ENCODE measurements at places on chromosomes 1 and 21. TPM values are rescaled to one million over a fixed set of nuclear protein-coding genes. Genes with fewer than 3 reads are reported as not detected.

DNA sequence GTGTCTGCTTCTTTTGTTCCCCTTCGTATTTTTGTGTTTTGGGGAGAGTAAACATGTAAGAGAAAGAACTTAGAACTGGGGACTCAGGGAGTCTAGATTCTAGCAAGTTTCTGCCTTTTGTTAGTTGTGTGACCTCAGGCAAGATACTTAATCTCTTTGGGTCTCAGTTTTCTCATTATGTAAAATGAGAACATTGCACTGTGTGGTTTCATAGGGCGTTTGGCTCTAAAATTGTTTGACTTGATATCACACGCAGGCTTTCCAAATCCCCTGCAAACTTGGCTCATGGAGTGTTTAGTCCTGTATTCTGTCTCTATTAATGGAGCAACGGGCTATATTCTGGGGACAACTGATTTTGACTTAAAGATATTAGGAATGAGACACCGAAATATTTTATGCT is 57.7 kb downstream of the NTNG1 start:
- no peak for DNase-seq

DNA sequence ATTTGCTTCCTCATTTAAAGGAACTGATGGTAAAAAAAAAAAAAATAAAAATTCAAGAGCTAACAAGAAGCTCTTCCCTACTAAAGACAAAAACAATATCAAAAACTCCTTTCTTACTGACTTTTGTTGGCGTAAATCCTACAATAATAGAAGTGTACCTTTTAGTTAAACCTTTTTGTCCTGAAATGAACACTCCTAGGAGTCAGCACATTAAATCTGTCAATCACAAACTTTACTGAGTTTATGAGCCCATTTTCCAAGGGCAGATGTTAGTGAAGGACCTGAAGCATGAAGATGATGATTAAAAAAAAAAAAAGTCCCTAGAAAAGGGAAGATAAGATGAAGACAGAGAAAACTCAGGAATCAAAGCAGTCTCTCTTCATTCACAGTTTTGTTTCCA is 22.6 kb upstream of the DDX59 start:
- no peak for DNase-seq

DNA sequence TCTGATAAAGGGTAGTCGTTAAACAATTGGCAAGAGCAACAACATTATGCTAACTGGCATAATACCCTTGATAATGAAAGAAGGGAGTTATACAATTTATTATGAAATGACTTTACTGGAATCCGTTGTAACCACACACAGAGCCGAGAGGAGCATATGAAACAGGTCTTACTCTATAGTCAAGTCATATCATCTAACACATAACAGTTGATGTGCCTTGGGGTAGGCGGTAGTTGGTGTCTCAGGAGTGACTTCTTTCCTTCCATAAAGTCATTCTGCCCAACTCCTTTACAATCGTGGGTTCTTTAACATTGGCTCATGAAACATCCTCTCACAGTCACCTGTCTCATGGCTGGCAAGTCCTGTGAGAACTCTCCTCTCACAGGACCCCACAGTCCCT is 225.2 kb downstream of the LTN1 start:
- DNase-seq: no peak

- DNase-seq: no peak
Observed at GRCh38 chr1:34927316-34927715, 2.1 kb downstream of the DLGAP3 start.

GRCh38 chr1:220690140-220691052 is at the start of gene C1orf115:
Gene C1orf115 (plus strand): TSS chr1:220690363. CDS start chr1:220690403, 40 bp downstream.
- peak; percentile 83 for DNase-seq

DNA sequence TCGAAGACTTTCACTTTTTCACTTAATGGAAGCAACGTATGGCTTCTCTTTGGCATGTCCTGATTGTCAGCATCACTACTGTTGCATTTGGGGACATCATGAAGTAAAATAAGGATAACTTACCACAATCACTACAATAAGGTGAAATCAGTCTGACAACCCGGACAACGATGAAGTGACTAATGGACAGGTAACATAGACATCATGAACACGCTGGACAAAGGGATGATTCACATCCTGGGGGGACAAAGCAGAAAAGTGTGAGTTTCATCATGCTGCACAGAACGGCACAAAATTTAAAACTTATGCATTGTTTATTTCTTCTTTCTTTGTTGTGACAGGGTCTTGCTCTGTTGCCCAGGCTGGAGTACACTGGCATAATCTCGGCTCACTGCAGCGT is 53.9 kb downstream of the FH start:
- no peak for DNase-seq

GRCh38 chr21:45169001-45169400 is 94.6 kb downstream of the ADARB1 start:
- no peak for DNase-seq

Gene DCST1
- total RNA-seq: not detected

Gene DAB1
- total RNA-seq: 7.1 TPM

Gene CHIA
- total RNA-seq: not detected
